ENCODE measurements at places on chromosomes 1 and 21. TPM values are rescaled to one million over a fixed set of nuclear protein-coding genes. Genes with fewer than 3 reads are reported as not detected.

CD1E gene
- not detected for total RNA-seq

DNA sequence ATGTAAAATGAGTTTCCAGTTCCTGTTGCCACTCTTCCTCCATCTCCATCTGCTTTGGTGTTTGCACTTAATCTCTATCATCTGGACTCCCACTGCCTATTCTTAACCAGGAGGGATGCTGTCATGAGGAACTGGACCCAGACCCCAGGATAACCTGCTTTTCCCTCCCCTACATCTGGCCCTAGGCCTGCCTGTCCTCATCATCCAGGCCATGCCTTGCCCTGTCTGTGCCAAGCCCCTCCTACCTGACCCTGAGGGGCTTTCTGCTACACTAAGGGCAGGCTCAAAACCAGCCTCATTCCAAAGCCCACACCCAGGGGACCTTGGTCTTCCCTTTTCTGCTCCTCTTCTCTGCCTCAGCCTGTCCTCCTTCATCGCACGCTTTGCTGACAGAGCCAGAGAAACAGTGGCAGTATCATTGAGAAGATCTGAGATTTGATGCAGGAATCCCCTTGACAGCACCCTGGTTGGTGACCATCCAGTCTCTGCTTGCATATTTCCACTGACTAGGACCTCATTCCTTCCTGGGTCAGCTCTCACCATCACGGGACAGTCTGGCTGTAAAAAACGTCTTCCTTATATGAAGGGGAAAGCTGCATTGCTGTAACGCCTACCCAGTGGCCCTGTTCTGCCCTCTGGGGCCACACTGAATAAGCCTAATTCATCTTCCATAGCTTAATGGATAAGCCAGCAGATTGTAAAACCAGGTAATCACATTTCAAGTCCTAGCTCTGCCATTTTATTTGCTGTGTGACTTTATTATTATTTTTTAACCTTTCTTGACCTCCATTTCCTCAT lies 38.8 kb downstream of the PLXNA2 start:
- DNase-seq: no peak

RCSD1 gene
- 99.8 TPM for total RNA-seq

DNA sequence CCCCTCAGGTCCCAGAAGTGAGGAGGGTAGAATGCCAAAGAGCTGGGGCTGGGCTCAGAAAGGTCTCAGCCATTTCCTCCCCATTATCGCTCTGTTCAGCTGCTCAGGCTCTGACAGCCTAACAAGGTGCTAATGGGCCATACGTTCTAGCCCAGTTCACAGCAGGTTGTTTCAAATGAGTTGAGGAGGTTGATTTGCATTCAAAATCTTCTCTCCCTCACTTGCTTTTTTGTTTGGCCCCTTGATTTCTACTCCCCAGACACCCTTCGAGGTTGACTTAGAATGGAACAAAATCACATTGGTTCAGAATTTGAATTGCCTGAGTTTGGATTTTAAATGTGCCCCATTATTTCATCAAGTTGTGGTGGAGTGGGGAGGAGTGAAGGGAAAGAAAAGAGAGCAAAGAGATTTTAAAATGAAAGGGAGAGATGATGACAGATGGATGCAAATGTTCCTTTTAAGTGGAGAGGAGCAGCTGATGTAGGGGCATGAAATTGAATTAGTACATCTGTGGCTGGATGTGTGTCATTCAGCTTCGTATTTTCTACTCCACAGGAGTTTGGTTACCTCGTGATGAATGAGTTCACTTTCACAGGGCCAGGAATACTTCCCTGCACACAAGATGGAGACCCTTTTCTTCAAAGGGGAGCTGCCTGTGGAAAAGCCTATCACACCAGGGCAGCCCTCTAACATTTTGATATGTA lies 425.8 kb upstream of the CAMK1G start:
- DNase-seq: no peak

DNA sequence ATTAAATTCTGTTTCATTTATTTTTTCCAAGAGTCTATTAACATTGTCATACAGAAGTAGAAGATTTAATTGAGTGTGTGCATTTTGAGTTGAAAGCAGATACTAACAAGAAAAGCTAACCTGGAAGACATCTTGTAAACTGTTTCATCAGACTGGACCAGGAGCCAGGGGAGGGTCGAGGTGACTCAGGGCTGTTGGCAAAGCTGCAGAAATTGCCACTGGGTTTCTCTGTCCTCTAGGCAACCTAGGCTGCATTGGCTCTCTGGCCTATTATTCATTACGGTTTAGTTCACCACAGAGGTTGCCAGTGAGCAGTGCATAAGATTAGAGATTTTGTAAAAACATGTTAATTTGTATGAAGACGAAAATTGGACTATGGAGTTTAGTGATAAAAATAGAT lies 27.5 kb downstream of the ERG start:
- DNase-seq: peak; percentile 78

OR6N1 gene
- total RNA-seq: not detected
